ENCODE measurements at places on chromosomes 7 and 10. TPM values are rescaled to one million over a fixed set of nuclear protein-coding genes. Genes with fewer than 3 reads are reported as not detected.

DNA sequence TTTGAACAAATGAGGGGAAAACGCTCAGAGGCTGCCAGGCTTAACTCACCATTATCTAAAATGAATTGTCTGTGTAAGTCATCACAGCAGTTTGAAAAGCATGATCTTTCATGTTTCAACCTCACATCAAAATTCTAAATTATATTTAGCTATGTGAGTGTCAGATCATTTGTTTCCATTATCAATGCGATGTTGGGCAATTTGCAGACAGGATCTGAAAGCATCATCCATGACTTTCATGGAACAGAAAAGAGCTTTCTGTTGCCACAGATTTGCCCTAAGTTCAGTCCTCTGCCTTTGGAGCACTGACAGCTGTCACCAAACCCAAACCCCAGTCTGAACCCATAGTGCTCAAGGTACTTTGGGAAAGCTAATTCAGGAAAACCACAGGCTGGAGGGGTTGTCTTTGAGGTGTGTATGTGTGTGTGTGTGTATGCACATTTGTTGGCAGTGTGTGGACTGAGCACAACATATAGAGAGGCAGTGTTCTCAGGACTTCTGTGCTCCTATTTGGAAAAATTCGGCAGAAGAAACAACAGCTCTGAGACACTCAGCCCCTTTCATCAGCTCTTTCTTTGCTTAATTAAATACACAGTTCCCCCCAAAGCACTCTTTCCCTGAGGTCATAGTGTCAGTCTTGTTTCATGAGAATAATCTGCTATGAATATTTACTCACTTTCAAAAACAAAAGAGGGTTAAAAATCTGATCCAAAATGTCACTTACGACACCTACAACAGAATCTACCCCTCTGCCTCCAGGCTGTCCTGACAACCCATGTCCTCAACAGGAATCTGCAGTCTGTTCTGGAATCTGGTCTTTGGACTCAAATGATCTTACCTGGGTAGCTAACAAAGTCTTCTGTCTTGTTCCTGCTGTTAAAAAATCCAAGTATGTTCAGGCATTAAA lies 188.5 kb upstream of the KLF14 start:
- no peak for DNase-seq

DNA sequence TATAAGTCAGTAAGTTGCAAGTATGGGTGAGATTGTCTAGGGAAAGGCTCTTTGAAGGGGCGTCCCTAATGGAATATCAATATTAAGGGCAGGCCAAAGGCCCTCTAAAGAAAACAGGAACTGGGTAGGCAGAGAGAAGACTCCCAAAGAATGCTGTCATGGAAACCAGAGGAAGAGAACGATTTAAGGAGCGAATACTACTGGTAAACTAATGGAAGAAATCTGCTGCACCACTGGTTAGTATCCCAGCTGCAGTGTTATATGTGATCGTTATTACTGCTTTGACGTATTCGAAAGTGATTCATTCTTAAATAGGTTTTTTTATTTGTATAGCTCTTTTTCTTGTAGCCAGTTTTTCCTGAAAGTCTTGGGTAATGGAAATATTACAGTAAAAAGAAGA lies 1.3 kb downstream of the CASP2 start:
- DNase-seq: no peak

- DNase-seq: peak; percentile 59
Measured at GRCh38 chr7:135320268-135320667, 86.6 kb downstream of the STRA8 start.

- DNase-seq: no peak
Measured at GRCh38 chr7:105792488-105793370, 83.7 kb downstream of the ATXN7L1 start.

GRCh38 chr7:107622894-107623293 lies 37.7 kb upstream of the SLC26A4 start:
- no peak for DNase-seq

GRCh38 chr7:116569737-116570136 lies 44.9 kb downstream of the CAV1 start:
- no peak for DNase-seq

GRCh38 chr7:27215356-27215755 lies 15.5 kb upstream of the HOXA13 start:
- DNase-seq: no peak

GRCh38 chr7:145331522-145331921 lies 495.7 kb upstream of the TPK1 start:
- no peak for DNase-seq

GRCh38 chr10:16952610-16953009 lies 135.4 kb upstream of the RSU1 start:
- no peak for DNase-seq

Gene MOGAT3
- 6.3 TPM for total RNA-seq

DNA sequence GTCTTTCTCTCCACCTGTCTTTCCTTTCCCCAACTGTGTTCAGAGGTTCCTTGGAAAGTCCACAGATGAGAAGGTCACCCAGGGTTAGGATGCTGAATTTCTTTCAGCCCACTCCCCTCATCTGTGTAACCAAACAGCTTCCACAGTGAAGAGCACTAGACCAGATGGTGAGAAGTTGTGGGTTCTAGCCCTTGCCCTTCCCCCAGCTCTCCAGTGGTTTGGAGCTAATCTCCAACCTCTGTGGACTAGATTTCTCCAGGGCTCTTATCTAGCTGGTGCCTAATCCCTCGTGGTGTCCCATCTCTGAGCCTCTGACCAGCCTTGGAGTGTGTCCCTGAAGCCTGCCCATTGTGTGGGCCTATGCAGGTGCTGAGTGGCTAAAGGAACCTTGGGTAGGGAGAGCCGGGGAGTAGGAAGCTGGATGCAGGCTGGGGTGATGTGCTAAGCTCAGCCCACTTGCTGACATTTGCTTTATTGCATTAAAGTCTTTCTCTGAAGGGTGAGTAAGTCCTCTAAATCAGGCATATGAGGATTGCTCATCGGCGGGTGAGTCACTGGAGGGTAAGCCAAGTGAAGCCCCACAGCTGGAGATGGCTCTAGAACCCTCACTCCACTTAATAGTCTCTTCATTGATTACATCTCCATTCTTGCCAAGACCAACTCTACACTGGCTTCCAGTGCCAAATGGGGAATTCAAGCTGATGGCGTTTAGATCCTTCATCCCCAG lies 14.9 kb downstream of the DUSP5 start:
- peak; percentile 54 for DNase-seq

- DNase-seq: peak; percentile 49
Measured at GRCh38 chr7:33698692-33699128, 206.6 kb upstream of the BMPER start.

DNA sequence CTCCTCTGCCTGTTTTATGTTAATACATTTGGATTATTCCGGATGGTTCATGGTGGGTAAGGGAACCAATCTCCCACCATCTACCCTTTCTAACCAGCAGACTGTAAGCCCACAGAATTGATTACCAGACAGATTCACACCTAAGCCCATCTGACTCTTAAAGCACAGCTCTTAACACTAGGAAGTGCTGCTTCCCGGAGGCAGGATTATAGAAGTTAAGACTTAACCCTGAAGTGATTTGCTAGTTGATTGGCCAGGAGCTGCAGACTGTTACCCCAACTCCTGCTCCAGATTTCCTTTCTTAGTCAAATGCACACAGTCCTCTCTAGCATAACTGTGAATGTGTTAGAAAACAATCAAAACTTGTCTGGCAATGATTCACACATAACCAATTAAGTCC lies 221.7 kb downstream of the CDK14 start:
- DNase-seq: no peak

- no peak for DNase-seq
Measured at GRCh38 chr7:922334-923107, 32.0 kb downstream of the ADAP1 start.

GRCh38 chr7:122217125-122217524 lies 73.1 kb upstream of the AASS start:
- DNase-seq: no peak

DNA sequence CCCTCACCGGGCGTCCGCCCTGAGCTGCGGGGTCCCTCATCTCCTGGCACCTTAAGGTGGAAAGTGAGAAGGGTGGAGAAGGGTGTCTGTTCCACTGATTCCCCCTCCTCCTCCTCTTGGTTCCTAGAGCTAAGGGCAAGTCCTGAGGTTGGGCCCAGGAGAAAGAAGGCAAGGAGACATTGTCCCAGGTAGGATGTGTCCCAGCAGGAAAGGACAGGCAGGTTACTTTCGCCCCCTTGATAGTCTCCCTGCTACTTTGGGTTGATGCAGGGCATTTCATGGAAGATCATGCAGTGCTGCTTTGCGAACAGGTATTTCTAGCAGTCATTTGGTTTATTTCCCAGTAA lies 582 bp downstream of the STEAP2 start:
- no peak for DNase-seq

Gene DGKB
- 1.7 TPM for total RNA-seq

Measured in hepatocyte (in vitro differentiated cells).